NCI-H524 (cell line): ENCODE measurements at places on chromosomes 11 and 22.

DNA sequence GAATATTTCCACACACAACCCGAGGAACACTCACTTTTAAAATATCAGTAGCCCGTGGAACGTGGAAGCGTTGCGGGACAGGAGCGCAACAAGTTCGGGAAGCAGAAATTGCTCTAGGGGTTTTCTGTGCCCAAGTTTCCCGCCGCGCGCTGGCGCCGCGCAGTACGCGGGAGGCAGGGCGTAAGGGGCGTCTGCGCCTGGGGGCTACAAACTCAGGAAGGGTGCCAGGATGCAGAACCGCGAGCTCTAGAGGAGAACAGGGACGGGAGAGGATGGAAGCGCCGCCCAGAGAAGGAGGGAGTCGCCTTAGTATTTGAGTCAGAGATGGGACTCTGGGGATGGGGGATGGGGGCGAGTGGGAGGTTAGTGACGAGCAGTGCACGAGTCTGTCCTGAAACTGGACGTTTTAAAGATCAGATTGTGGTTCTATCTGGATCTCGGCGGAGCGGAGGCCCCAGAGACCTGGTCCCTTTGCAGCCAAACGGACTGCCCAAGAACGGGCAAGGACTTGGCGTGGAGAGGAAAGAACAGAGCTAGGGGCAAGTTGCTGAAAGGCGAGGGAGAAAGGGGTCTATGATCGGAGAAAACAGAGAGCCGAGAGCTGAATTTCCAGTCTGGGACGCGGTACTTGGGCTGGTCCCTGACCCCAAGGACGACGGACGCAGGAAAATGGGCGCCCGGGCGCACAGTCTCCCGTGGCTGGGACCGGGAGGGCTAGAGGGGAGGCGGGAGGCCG lies 4.7 kb downstream of the BSX start:
- DNase-seq: peak; percentile 40

DNA sequence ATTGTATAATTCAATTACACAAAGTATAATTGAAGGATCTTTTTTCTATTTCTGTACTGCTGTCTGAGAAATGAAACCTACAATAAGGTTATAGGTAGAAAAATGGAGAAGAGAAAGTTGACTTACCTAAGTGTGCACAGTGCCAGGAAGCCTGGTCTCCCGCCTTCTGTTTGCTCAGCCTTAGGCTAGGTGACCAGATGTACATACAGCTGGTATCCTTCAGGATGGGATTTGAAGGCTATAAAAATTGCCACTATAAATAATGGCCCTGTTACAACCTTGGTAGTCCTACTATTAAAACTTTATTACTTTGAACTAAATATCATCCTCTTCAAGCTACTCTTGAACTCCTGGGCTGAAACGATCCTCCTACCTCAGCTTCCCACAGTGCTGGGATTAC lies 19.7 kb downstream of the OR51E2 start:
- DNase-seq: peak; percentile 83

GRCh38 chr11:117059611-117060148 lies 38.5 kb downstream of the SIK3 start:
- DNase-seq: no peak

DNA sequence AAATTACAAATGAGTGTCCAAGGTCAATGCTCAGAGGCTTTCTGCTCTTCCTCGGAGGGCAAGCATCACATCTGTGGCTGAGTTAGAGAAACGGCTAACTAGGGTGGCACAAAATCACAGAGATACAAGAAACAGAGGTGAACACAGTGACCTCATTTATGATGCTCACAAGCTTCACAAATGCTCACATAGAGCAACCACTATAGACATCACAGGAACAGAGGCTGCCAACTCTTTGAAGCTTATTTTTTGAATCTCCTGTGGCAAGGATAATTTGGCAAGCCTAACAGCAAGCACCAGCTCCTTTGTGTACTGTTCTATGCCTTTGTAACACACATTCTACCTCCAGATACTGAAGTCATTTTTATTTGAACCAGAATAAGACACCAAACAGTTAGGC lies 416.5 kb upstream of the DDI1 start:
- DNase-seq: no peak

GRCh38 chr11:69427906-69428880 lies 53.3 kb upstream of the LINC01488 start:
- no peak for DNase-seq

- no peak for DNase-seq
These were observed 40.8 kb downstream of the MORC2 start for GRCh38 chr22:30927806-30928205.

DNA sequence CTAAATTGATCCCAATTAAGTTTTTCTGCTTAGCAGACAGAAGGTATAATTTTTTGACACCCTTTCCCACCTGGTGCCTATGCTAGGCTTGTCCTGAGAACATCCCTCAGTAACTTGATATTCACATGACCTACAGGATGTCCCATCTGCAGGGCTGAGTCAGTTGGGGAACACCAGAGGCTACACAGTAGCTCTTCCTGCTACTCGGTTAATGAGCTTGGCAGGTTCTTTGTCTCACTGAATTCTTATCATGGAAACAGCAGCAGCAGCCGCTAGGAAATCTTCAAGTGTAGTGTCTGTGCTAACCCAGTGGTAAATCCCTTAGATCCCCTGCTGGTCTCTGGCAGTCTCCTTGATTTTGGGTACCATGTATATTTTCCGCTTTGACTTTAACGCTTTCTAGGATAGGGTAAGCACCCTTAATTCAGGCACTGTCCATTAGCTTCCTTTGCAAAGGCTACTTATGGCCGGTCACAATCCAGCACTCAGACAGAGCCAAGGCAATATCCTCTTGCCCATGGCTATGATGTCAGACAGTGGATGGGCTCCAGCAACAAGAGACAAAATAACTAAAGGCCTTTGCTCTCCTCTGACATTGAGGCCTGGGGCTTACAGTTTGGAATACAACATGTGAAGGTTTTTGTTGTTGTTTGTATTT lies 8.5 kb downstream of the MRPL16 start:
- DNase-seq: peak; percentile 28

GRCh38 chr11:118609380-118610224 lies 2.2 kb downstream of the PHLDB1 start:
- no peak for DNase-seq

DNA sequence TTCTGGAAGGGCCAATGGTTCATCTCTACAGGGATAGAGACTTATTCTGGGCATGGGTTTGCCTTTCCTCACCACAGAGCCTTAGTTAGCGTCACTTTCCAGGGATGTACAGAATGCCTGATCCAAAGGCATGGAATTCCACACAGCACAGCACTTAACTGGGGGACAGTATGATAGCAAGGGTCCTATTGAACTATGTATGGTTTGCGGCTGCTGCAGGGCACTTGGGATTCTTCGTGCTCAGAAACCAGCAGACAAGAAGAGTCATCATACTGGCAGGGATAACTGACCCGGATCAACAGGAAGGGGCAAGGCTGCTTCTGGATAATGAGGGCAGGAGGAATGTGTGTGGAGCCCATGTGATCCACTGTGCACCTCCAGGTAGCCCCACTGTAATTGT lies 105.7 kb downstream of the SWAP70 start:
- DNase-seq: no peak

DNA sequence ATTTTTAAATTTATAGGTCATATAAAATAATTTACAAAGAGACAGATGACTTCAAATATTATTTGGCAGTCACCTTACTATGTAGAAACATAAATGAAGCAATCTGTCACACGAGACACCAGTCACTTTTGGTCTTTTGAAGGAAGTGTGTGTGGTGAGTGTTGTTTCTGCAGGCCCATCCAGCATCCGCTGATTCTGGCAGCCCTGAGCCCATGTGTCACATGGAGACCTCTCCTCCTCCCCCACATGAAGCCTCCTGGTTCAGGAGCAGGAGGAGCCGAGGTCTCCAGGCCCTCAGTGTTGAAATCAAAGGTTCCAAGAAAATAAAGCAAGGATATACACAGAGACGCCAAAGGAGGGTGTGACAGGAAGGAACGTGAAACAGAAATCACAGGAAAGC lies 60.1 kb downstream of the ARFGAP3 start:
- no peak for DNase-seq

DNA sequence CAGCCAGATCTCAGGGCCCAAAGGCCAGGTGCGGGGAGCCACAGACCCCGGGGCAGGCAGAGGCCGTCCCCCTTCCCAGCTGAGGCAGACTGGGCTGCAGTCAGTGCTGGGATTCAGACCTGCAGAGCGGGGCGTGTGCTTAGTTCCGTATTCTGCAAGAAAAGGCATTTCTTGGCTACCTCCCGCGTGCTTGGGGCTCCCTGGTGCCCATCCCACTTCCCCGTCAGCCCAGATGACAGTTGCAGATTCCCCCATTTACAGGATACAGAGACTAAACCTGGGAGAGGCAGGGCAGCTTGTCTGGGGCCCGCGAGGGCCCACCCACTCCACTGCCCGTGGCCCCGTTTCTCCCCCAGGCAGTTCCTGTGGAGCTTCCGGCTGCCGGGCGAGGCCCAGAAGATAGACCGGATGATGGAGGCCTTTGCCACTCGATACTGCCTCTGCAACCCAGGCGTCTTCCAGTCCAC lies 18.3 kb downstream of the CYTH4 start:
- DNase-seq: no peak

- DNase-seq: no peak
These were observed 5.2 kb downstream of the TMEM134 start for GRCh38 chr11:67463680-67464410.

- DNase-seq: no peak
These were observed 30.0 kb upstream of the TCF20 start for GRCh38 chr22:42300259-42301076.

DNA sequence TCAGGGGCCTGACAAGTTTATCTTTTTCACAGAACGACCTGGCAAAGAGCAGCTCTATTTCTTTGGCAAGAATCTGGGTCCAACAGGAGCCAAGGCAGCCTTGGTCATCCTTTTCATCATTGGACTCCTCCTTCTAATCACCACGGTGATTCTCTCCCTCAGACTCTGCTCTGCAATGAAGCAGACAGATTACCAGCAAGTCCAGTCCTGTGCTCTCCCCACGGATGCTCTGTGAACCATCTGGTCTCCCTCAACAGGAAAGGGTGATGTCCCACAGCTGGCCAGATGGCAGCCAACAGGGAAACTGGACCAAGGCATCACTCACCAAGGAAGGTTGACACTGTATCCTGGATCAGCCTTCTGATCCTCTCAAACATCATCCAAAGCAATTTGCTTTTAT lies 17.0 kb upstream of the PANX1 start:
- DNase-seq: peak; percentile 23

- peak; percentile 63 for DNase-seq
These were observed 895 bp upstream of the DAGLA start for GRCh38 chr11:61679296-61679695.

- no peak for DNase-seq
These were observed 17.9 kb downstream of the IFITM10 start for GRCh38 chr11:1732418-1733008.

DNA sequence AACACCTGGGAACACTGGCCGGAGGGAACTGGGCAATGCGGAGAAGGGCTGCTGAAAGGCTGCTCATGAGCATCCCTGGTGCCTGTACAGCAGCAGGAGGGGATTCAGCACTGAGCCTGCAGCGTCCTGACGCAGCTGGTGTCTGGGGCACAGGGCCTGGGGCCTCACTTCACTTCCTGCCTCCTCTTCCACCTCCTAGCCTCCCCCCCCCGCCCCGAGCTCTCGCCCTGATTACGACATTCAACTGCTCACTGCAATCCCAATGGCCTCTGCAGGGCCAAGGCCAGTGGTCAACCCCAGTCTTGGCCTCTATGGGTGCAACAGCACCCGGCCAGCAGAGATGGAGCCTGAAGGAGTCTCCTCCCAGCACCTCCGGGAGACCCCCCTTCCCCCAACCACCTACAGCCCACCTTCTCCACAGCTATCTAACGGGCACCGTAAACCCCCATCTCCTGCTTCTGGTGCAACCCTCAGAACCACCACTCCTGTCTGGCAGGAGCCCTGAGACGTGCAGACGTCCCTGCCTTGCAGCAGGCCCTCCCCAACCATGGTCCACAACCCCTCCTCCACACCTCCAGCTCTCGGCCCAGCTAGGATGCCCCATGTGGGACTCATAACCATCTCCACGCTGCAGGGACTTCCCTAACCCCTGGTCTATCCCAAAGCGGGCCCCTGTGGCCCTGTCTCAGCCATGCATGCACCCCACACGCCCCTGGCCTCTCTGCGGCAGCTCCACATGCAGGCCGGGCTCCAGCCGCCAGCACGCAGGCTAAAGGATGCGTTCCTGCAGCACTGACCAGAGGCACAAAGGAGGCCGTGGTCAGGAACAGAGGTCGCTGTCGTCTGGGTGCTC lies 38.2 kb downstream of the BRD1 start:
- DNase-seq: no peak

- no peak for DNase-seq
These were observed 27.5 kb upstream of the CRYBB3 start for GRCh38 chr22:25172153-25172552.

DNA sequence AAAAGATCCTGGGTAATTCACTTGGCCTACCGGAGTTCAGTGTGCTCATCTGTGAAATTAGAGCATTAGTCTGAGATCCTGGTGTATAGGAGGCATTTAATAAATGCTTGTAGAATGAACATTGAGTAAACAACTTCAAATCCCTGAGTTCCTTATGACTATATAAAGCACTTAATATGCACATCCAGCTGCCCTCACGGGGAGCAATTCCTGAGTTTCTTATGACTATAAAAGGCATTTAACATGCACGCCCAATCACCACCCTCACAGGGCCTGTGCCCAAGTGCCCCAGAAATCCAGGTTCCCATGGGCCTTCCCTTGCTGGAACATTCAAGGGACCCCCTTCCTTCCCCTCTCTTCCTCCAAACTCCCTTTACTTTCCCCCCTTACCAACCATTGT lies 13.6 kb downstream of the DRD2 start:
- DNase-seq: no peak

DNA sequence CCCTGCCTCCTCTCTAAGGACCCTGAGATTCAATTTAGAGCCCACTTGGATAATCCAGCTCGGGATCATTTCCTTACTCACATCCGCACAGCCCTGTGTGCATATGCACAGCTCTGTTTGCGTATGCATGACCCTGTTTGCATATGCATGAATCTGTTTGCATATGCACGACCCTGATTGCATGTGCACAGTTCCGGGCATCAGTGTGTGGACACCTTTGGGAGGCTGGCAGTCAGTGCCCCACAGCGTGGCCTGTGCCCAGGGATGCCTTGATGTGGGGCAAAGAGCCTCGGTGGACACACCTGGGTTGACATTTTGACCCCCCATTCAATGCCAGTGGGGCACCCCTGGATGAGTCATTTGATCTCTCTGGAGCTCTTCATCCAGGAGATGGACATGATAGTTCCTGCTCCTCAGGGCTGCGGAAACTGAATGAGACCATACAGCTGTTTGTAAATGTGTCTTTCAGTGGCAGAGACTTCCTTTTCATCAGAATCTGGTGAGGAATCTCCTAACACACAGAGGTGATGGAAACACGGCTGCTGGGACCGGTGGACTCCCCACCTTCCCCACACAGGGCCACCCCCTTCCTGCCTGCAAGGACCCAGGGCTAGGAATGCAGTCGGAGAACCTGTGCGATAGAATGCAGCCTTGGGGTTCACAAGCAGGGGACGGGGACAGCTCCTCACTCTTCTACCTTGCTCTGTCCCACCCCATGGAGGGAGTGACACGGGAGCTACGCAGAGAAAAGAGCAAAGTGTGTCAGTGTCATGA lies 41.2 kb downstream of the MYEOV start:
- DNase-seq: no peak

- DNase-seq: no peak
These were observed 3.3 kb upstream of the LRFN4 start for GRCh38 chr11:66853242-66854229.

- no peak for DNase-seq
These were observed 14.8 kb downstream of the APLNR start for GRCh38 chr11:57222239-57222638.

GRCh38 chr11:6626971-6627761 lies 7.9 kb upstream of the TPP1 start:
- DNase-seq: no peak
